Liver (tissue), 10 donors: ENCODE measurements at places on chromosomes 3 and 15.

DNA sequence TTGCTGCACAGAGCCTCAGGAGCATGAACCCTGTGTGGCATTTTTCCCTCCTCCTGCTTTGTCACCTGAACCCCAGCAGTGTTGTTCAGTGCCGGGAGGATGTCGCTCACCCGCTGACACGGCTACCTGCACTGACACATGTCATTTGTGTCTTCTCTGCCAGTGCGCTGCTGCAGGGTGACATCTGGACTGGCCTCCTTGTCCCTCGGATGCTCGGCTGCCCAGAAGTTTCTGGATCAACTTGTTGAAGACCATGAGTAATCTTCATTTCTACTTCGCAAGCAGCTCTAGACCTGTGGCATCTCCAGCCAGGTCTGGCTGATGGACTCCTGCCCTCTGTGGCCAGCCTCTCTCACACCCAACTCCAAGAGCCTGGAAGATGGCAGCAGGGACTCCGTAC is 311.1 kb upstream of the C2CD4B start:
- no peak for DNase-seq

- no peak for DNase-seq
Measured at GRCh38 chr3:9666704-9667445, 17.6 kb downstream of the MTMR14 start.

- no peak for DNase-seq
Measured at GRCh38 chr3:14289590-14290461, 111.2 kb downstream of the LSM3 start.

DNA sequence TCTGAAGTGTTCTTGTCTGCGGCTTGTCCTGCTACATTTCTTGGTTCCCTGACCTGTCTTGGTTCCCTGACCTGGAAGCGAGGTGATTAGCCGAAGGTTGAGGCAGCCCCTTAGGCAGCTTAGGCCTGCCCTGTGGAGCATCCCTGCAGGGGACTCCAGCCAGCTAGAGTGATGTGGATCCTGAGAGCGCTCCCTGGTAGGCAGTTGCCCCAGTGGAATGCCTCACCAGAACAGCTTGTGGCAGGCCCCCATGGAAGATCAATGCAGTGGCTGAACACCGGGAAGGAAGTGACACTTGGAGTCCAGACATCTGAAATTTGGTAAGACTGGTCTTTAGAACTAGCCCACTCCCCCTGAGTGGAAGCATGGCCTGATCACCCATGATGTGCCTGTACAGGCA is 5.5 kb upstream of the ROBO1 start:
- DNase-seq: no peak

- DNase-seq: no peak
Measured at GRCh38 chr3:24341668-24342067, 153.0 kb downstream of the THRB start.

GRCh38 chr15:66278671-66279070 is 14.7 kb upstream of the DIS3L start:
- DNase-seq: no peak

DNA sequence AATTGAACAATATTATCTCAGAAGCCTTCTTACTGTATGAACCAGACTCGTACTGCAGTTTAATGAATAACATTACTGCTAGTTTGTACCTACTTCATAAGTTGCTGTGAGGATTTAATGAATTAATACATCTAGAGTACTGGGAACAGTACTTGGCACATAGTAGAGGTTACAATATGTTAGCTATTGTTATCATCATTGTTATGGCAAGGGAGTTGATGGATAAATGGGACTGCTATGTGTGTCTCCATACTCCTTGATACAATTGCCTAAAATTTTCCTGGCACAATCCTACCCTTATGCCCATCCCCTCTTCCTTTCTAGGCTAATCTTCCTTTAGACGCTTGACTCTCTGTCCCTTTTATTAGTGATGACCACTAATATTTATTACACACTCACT is 473.6 kb downstream of the MCTP2 start:
- no peak for DNase-seq

DNA sequence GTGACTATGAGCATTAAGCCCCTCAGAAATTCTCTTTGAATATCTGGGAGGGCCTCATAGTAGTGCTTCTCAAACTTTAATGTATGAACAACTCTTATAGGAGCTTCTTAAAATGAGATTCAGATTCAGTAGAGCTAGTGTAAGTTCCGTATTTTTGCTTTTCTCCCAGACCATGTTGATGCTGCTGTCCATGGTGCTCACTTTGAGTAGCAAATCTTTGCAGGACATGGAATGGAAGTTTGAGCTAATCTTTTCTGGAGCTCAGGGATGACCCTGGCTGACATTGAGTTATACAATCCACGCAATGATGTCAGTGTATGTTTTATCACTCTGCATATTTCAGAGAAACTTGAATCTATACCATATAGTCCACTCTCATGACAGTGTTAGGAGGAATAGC is 134.2 kb downstream of the OTOL1 start:
- DNase-seq: no peak

DNA sequence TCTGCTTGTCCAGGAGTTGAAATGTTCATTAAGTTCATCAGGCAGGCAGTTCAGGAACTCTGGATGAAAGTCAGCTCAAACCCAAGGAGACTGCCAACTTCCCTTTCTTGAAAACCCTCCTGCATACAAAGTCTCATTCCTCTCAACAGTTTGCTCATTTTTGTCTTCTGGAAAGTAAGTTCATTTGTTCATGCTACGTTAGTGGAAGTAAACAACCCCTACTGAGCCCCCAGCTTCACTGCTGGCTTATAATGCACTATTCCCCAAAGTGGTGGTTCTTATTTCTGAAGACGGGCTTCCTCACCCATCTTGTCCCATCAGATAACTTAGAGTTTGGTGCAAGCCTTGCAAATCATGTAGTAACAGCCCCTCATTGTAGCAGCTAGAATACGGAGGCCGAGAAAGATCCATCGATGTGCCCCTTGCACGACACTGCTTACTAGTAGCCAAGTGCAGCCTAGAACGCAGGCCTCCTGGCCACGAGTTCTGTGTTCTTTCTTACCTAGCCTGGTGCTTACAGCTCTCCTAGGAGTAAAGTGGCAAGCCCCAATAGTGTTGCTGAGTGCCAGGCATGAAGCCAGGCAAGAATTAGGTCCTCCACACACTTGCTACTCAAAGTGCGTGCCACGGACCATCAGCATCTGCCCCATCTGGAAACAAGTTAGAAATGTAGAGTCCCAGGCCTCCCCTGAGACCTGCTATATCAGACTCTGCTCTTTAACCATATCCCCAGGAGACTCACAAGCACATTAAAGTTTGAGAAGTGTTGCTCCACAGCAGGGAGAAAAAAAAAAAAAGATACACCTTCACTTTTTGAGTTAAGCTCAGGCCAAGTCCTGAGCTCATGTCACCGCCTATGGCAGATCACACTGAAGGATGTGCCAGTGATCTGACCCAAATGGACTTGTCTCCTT is 82.5 kb downstream of the RFTN1 start:
- no peak for DNase-seq

- no peak for DNase-seq
Measured at GRCh38 chr3:138642226-138642926, 33.8 kb downstream of the FAIM start.

GRCh38 chr15:98896002-98896721 is 111.4 kb downstream of the PGPEP1L start:
- no peak for DNase-seq

DNA sequence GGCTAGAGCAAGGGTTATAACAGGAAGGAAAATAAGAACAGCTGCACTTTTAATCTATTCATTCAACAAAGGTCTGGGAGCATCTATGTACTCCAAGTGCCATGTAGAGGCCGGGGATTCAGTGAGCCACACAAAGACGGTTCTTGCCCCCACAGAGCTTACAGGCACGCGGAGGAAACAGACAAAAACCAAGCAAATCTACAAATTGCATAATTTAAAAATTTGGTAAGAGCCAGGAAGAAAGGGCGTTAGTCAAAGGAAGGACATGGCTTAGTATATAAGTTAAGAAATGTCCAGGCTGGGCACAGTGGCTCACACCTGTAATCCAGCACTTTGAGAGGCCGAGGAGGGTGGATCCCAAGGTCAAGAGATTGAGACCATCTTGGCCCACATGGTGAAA is 10.4 kb upstream of the GREM1 start:
- DNase-seq: no peak

DNA sequence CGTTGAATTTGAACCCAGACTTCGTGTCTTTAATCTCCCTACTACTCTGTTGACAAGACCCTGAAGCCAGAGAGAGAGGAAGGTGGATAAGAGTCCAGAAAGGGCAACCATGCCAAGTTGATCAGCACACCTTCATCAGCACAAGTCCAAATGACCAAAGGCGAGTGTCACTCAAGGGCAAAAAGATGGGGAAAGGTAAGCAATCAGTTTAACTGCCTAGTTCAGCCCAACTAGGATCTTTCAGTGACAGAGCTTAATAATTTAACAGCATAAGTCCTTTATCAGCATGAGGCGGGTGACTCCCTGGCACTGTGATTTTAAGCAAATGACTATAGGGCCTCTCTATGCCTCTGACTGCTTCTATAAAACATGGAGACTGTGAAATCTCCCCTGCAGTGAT is 6.2 kb downstream of the SUCLG2 start:
- DNase-seq: no peak

- no peak for DNase-seq
Measured at GRCh38 chr15:37204692-37205091, 104.3 kb upstream of the MEIS2 start.

DNA sequence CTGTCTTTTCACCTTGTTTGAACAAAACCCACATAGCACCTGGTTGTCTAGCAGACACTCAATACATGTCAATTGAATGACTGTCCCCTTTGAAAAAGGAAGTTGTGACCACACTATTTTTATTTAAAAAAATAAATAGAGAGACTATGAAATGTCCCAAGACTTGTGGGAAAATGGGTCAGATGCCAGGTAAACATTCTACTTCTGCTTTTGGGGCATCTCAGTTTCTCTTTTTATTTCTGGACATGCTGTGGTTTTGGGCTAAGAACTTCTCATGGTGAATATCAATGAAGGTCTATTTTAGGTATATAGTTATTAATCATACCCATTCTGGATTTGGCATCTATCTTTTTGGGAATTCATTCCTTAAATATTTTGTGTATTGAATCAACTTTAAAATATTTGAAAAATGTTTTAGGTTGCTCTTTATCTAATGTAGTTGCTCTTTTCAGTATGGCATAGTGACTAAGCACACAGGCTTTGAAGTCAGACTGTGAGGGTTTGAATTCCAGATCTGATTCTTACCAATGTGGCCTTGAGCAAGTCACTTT is 4.4 kb downstream of the TMEM45A start:
- DNase-seq: no peak

GRCh38 chr15:89126009-89126408 is 37.8 kb downstream of the ABHD2 start:
- no peak for DNase-seq

- no peak for DNase-seq
Measured at GRCh38 chr3:37670961-37671483, 190.7 kb upstream of the CTDSPL start.

- DNase-seq: no peak
Measured at GRCh38 chr15:80110920-80111319, 41.9 kb upstream of the FAH start.
